MCF 10A (cell line): ENCODE measurements at places on chromosomes 13 and 19.
A peak's percentile ranks its signal among the peaks of the same experiment; 100 is the strongest.

DNA sequence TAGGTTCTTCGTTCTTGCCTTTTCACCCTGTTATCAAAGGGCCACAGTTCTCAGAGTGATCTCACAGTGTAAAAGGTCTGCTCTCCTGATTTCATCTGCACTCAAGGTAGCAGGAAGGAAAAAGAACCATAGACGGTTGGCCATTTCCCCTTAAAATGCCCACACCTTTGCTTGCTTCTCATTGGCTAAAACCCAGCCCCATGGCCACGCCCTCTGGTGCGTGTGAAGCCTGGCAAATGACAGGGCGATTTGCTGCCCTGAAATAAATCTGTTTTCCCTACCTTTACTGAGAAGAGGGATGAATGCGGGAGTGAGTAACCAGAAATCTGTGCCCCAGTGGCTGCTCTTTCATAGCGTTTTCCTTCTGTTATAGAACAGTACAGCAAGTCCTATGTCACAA is 269.3 kb downstream of the POU4F1 start:
- no peak overlapping the region for H3K27ac ChIP-seq
- no peaks in the 10 kb centered on the region for H3K4me1 ChIP-seq
- peaks cover 26% of the 10 kb centered on the region for H3K27me3 ChIP-seq
- no peaks in the 10 kb centered on the region for H3K36me3 ChIP-seq

- H3K36me3 ChIP-seq, result no peaks in the 10 kb centered on the region
- no peak overlapping the region for H3K4me3 ChIP-seq
- H3K4me1 ChIP-seq, result no peaks in the 10 kb centered on the region
These were observed 229.1 kb downstream of the TSHZ3 start for GRCh38 chr19:31119951-31120690.

- H3K27ac ChIP-seq, result no peak overlapping the region
- no peaks in the 10 kb centered on the region for H3K27me3 ChIP-seq
- no peak overlapping the region for H3K4me3 ChIP-seq
- no peak for DNase-seq
- H3K36me3 ChIP-seq, result no peaks in the 10 kb centered on the region
These were observed 22.6 kb downstream of the CEBPA start for GRCh38 chr19:33279430-33280350.

DNA sequence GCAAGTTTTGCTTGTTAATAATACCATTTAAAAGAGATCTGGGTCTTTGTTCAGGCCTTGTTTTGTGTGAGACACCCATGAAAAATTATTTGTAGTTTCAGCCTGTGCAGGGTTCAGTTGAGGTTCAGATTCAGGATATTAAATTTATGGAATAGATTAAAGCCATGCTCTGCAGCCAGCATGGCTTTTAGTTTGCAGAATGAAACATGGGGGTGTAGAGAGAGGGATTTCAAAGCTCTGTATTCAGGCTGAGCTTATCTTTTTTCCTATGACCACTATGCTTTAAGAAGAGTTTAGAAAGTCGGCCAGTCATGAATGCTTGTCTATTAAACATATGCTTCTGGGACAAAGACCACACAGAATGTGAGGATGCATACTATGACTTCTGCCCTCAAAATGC is 73.6 kb downstream of the DCLK1 start:
- no peaks in the 10 kb centered on the region for H3K36me3 ChIP-seq
- no peak overlapping the region for H3K27ac ChIP-seq
- peaks cover 39% of the 10 kb centered on the region for H3K27me3 ChIP-seq
- DNase-seq, result no peak

- H3K4me1 ChIP-seq, result no peaks in the 10 kb centered on the region
- no peak overlapping the region for H3K27ac ChIP-seq
- no peak for DNase-seq
- peaks cover 46% of the 10 kb centered on the region for H3K36me3 ChIP-seq
- no peak overlapping the region for H3K4me3 ChIP-seq
- H3K27me3 ChIP-seq, result no peaks in the 10 kb centered on the region
These were observed 108.5 kb downstream of the PAN3 start for GRCh38 chr13:28246891-28247290.

- no peaks in the 10 kb centered on the region for H3K4me1 ChIP-seq
- no peaks in the 10 kb centered on the region for H3K27me3 ChIP-seq
- no peak for DNase-seq
- no peak overlapping the region for H3K4me3 ChIP-seq
- no peaks in the 10 kb centered on the region for H3K36me3 ChIP-seq
These were observed 10.5 kb downstream of the C13orf46 start for GRCh38 chr13:113963376-113963775.

GRCh38 chr13:30719525-30719914 is 15.8 kb upstream of the ALOX5AP start:
- H3K27ac ChIP-seq, result no peak overlapping the region
- H3K27me3 ChIP-seq, result no peaks in the 10 kb centered on the region
- H3K36me3 ChIP-seq, result no peaks in the 10 kb centered on the region
- H3K4me1 ChIP-seq, result peaks cover 15% of the 10 kb centered on the region
- H3K4me3 ChIP-seq, result no peak overlapping the region

GRCh38 chr13:21242236-21242635 is 65.8 kb downstream of the MRPL57 start:
- H3K4me3 ChIP-seq, result no peak overlapping the region
- no peaks in the 10 kb centered on the region for H3K4me1 ChIP-seq
- H3K27me3 ChIP-seq, result no peaks in the 10 kb centered on the region

DNA sequence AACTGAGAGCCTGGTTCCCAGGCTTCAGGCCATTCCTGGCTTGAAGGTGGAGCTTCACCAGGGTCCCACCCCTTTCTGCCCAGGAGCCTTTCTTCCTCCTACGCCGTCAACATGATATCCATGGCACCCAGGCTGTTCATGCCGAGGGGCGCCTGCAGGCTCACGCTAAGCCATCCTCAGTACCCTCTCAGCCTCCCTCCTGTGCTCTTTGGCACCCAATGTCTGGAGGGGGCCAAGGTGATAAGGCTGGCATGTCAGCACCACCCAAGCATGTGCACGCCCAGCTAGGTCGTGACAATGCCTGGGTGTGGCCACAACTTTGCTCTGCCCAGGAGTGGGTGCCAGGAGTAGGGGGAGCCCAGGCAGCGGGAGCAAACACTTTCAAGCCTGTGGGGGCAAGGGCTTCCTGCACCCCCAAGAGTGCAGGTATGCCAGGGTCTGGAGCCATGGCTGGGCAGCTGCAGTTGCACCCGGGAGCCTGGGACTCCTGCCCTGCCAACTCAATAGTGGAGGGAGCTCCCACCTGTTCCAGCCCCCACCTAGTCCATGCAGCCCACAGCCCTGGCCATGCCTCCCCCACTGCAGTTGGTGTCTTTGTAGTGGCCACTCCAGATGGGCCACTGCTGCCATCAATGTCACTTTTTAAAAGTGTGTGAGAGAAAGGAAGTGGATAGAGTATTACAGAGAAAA is 219.9 kb downstream of the MAB21L1 start:
- DNase-seq, result no peak
- no peaks in the 10 kb centered on the region for H3K4me1 ChIP-seq
- no peak overlapping the region for H3K4me3 ChIP-seq
- no peaks in the 10 kb centered on the region for H3K27me3 ChIP-seq
- H3K36me3 ChIP-seq, result no peaks in the 10 kb centered on the region

GRCh38 chr13:30743319-30744055 is 8.1 kb downstream of the ALOX5AP start:
- peak; percentile 95 for DNase-seq
- H3K36me3 ChIP-seq, result no peaks in the 10 kb centered on the region
- peaks cover 39% of the 10 kb centered on the region for H3K4me1 ChIP-seq

- peaks cover 92% of the 10 kb centered on the region for H3K36me3 ChIP-seq
- H3K27ac ChIP-seq, result peak overlapping the region; percentile 75
- peak overlapping the region; percentile 43 for H3K4me3 ChIP-seq
- no peak for DNase-seq
- no peaks in the 10 kb centered on the region for H3K27me3 ChIP-seq
These were observed 25.3 kb downstream of the CAPN12 start for GRCh38 chr19:38718747-38719543.

DNA sequence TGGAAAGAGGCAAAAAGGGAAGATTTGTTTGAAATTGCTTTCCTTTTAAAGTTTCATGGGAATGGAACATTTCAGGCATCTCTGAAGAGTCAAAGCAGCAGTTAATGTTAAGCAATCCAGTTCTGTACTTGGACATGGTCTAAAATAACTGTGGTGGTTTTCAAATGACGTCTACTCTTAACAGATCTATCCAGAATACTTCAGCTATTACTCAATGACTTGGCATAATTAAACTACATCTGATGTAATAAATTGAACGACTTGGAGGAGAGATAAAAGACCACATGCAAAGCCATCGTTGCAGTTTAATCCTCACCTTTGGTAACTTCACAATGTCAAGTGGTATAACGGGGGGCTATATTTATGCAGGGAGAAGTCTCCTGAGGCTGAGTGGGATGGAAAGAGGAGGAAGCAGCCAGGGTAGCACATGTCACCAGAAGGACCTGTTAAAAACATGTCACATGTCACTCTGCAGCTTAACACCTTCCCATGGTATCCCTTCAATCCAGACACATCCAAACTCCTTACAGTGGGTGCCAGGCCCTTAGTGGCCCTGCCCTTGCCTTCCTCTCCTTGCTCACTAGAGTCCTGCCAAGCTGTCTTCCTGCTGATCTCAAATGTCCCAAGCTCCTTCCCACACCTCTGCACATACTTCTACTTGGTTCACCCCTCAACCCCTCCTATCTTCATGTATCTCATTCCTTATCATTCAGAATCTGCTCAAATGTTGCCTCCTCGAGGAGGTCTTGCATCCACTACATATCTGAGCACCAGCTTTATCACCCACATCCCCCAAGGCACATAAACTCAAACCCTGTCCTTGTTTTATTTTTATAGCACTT is 327.8 kb downstream of the SUCLA2 start:
- H3K27me3 ChIP-seq, result no peaks in the 10 kb centered on the region
- H3K27ac ChIP-seq, result no peak overlapping the region
- DNase-seq, result peak; percentile 83
- H3K4me3 ChIP-seq, result no peak overlapping the region
- H3K4me1 ChIP-seq, result peaks cover 30% of the 10 kb centered on the region

DNA sequence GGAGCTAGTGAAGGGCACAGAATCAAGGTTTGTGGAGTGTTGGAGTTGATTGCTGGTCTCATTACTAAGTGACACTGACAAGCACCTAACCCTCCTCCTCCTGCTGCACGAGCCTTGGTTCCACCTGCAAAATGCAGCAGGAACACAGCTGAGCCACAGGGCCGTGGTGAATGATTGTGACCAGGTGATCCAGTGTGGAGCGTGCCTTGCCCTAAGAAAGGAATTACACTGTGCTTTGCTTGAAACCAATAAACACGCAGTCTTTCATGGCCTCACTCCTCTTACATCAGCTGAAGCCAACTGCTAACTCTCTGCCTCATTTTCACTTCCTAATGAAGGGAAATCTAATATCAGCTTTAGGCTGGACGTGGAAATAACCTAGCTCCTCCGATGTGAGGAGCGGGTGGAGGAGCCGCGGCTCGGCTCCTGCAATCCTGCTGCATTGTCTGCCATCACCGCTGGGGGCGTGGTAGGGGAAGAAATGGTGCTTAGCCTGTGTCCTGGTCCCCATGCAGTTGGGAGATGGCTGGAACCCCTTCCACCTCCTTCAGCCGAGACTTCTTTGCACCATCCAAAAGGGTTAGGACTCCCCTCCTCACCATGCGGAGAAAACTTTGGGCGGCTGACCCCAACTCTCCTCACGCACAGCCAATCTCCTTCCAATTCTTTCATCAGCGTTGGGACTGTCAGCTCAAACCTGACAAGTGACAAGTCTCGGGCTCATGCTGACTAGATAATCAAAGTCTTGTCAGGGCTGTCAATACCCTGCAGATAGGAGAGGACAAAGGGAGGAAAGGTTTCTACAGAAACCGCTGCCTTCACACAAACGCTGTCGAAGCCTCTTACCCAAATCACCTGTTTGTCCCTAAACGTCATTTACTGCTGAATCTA is 427.9 kb downstream of the ZNF536 start:
- DNase-seq, result no peak
- H3K36me3 ChIP-seq, result no peaks in the 10 kb centered on the region
- no peak overlapping the region for H3K27ac ChIP-seq
- no peaks in the 10 kb centered on the region for H3K4me1 ChIP-seq

- no peak for DNase-seq
- H3K27ac ChIP-seq, result no peak overlapping the region
- H3K27me3 ChIP-seq, result no peaks in the 10 kb centered on the region
- H3K4me1 ChIP-seq, result no peaks in the 10 kb centered on the region
- H3K4me3 ChIP-seq, result no peak overlapping the region
- H3K36me3 ChIP-seq, result no peaks in the 10 kb centered on the region
These were observed 253.8 kb downstream of the KLF12 start for GRCh38 chr13:73880365-73880764.

- no peaks in the 10 kb centered on the region for H3K4me1 ChIP-seq
- H3K36me3 ChIP-seq, result peaks cover 4% of the 10 kb centered on the region
- no peak overlapping the region for H3K27ac ChIP-seq
- no peak overlapping the region for H3K4me3 ChIP-seq
- no peak for DNase-seq
These were observed 954.1 kb downstream of the UQCRFS1 start for GRCh38 chr19:28258829-28259228.

DNA sequence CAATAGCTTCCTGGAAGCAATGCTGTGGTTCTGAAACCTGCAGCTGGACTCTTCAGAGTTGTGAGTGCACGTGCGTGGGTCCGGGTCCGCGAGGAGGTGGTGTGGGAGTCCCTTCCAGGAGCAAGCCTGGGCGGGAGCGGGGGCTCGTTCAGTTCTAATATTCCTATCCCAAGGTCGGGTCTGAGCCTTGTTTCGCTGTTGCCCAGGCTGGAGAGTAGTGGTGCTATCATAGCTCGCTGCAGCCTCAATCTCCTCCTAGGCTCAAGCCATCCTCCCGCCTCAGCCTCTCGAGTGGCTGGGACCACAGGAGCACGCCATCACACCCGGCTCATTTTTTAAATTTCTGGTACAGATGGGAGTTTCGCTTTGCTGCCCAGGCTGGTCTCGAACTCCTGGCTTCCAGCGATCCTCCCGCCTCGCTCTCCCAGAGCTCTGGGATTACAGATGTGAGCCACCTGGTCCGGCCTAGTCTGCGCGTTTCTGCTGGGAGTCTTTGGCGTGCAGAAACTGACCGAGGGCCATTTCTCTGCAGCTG is 625 bp downstream of the ZFP82 start:
- H3K36me3 ChIP-seq, result no peaks in the 10 kb centered on the region
- no peaks in the 10 kb centered on the region for H3K4me1 ChIP-seq
- no peaks in the 10 kb centered on the region for H3K27me3 ChIP-seq
- no peak for DNase-seq
- H3K4me3 ChIP-seq, result peak overlapping the region; percentile 58

GRCh38 chr13:45930177-45930576 is 78.6 kb upstream of the SIAH3 start:
- peaks cover 6% of the 10 kb centered on the region for H3K4me1 ChIP-seq
- no peak overlapping the region for H3K4me3 ChIP-seq
- peaks cover 46% of the 10 kb centered on the region for H3K27me3 ChIP-seq
- DNase-seq, result no peak

- DNase-seq, result no peak
- no peaks in the 10 kb centered on the region for H3K27me3 ChIP-seq
- H3K27ac ChIP-seq, result no peak overlapping the region
- H3K4me1 ChIP-seq, result peaks cover 14% of the 10 kb centered on the region
- H3K36me3 ChIP-seq, result peaks cover 11% of the 10 kb centered on the region
- no peak overlapping the region for H3K4me3 ChIP-seq
These were observed 43.4 kb downstream of the BICRA start for GRCh38 chr19:47652285-47652684.
